Left hindlimb (tissue), 1 donor: ENCODE measurements at places on chromosomes 11 and 22.

GRCh38 chr11:24678703-24679348, 182.0 kb downstream of the LUZP2 start:
- DNase-seq: no peak

- no peak for DNase-seq
These were observed 36.8 kb upstream of the TP53I11 start for GRCh38 chr11:44987506-44987905.

GRCh38 chr11:75507571-75507970, 18.2 kb downstream of the GDPD5 start:
- DNase-seq: no peak

- DNase-seq: no peak
These were observed 97.3 kb downstream of the PDHX start for GRCh38 chr11:35013514-35014233.

GRCh38 chr22:48960980-48961660, 866.6 kb downstream of the BRD1 start:
- DNase-seq: no peak

DNA sequence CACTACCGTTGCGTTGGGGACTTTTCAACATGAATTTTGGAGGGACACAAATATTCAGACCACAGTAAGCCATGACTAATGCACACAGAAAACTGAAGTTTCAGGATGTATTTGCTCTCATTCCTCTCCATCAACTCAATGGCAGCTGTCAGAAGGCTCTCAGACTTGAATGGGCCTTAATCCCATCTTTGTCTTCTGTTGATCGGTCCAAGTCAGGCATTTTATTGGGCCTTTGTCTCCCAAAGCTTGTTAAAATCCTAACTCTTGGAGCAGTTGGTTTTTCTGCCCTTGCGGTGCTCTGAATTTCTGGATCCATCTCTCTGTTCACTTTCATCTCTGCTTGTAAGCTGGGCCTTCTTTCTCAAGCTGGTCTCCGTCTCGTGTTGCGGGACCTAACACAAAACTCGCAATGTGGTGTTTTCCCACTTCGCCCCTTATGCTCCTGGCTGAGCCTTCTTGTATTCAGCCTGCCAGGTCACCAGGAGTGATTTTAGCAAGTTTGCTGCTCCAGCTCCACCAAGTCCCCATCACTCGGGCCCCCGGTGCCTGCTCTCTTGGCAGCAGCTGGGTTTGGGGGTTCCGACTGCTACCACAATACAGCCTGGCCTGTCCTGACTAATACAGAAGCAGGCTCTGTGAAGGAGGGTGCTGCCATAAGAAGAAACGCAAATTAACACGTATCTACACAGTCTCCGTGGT, 27.0 kb downstream of the TSPAN32 start:
- DNase-seq: no peak
